ENCODE measurements at places on chromosomes 3 and 15.

GRCh38 chr15:90233387-90234095, at the start of gene CIB1:
Gene CIB1 (minus strand): TSS chr15:90233941. CDS start chr15:90233885, 56 bp downstream.
- peak; percentile 98 for DNase-seq

DNA sequence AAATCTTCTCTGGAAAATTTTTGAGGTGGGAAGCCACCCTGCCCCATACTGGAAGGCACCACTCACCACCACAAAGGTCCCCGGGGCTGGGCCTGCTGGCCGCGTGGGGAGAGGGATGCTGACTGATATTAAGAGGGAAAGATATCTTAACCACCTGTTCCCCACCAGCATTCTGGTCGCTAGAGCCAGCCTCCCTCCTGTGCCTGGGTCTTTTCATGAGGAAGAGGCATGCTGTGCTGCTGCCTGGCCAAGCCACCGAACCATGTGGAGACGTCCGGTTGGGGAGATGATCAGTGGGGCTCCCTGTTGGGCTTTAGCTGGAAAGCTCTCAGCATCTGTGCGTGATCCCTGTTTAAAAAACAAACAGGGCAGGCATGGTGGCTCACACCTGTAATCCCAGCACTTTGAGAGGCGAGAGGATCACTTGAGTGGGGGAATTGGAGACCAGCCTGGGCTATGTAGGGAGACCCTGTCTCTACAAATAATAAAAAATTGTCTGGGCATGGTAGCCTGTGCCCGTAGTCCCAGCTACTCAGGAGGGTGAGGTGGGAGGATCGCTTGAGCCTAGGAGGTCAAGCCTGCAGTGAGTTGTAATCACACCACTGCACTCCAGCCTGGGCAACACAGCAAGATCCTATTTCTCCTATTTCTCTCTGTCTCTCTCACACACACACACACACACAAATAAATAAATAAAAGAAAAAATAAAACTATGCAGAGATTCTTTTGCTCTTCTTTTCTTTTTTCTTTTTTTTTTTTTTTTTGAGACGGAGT, 1.0 kb downstream of the KLHL18 start:
- DNase-seq: no peak

DNA sequence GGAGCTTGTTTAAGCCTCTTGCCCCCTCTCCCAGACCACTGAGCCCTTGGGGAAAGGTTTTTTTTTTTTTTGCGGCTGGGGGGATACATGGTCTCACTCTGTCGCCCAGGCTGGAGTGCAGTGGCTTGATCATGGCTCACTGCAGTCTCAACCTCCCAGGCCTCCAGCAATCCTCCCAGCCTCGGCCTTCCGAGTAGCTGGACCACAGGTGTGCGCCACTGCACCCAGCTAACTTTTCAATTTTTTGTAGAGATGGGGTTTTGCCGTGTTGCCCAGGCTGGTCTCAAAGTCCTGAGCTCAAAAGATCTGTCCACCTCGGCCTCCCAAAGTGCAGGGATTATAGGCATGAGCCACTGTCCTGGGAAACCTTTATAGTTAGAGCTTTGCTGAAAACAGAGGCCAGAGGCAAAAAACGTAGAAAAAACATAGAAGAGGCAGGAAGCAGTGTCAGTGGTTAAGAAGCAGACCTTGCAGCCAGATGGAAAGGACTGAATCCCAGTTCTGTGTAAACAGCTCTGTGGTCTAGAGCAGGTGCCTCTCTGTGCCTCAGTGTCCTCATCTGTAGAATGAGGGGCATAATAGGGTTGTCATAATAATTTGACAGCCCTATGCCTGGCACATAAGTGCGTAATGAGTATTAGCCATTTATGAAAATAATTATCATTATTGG, 33.1 kb downstream of the CMTM7 start:
- no peak for DNase-seq

DNA sequence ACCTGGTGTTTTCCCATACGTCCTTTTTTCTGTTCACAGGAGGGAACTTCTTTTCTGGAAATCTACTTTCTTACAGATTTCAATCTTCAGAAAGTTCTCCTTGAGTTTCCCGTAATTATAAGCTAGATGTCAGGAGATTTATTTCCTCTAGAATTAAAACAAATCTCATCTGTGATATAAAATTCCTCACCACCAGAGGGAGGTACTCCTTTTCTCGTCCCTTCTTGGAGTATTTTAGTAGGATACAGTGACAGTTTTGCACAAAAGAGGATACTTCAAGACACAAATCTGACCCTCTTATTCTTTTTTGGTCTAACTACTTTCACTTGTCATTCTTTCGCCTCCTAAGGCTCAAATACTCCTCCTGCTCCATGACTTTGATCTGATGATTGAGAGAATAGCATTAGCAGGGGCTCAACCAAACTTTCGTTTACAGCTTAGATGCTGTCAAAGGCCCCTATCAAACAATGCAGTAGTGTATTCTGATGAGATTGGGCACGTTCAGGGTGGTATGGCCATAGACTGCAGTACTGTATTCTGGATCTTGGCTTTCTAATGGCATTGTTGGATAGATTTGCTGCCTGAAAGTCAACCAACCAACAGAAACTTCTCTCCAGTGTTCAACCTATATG, 38.0 kb downstream of the TMEM41A start:
- DNase-seq: no peak

DNA sequence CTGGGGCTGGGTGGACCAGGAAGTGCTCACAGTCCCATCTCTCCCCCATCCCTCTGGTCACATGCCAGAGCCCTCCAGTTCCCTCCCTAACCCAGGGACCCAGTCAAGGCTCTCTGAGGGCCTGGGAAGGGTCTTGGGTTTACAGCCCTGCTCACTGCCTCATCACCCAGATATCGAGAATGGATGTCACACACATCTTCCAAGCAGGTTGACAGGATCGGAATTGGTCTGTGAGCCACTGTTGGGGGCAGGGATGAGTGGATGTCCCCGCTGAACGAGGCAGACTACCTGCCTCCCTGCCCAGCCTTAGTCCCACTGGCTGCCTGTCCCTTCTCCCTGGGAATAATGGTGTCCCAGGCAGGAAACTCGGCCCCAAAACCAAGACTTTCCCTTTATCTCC, 20.0 kb upstream of the GOLGA6C start:
- DNase-seq: no peak

DNA sequence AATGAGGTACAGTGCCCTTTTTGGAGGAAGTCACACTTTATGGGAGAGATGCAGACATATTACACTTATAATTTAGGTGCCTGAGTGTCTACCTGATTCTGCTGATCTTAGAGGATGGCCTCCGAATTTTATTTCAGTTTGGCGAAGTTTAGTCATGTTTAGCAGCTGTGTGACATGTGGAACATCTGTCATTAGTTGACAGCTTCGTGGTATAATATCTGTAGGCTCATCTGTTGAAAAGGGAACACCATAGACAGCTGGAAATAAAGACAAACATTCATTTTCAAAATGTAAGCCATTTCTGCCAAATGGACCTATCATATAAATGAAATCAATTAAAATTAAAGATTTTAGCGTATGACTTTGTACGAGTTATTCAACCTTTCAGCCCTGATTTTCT, 165.4 kb downstream of the CFAP20DC start:
- no peak for DNase-seq

GRCh38 chr15:98405013-98405412, 243.3 kb upstream of the IGF1R start:
- no peak for DNase-seq

DNA sequence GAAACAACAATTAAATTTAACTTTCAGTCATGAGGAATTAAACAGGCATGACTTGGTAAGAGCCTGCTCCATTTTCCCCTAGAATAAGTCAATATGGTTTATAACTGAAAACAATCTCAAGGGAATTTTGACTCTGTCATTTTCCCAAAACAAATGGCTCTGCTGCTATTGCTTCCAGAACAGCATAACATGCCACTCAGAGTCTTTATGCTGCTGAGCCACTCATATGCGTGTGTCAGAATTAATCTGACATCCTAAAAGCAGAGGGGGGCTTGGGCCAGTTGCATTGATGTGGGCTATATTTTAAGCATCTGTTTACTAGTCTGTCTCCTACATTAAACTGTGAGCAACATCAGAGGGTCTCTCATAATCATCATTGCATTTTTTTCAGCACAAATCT, 111.1 kb upstream of the ABI3BP start:
- DNase-seq: no peak

DNA sequence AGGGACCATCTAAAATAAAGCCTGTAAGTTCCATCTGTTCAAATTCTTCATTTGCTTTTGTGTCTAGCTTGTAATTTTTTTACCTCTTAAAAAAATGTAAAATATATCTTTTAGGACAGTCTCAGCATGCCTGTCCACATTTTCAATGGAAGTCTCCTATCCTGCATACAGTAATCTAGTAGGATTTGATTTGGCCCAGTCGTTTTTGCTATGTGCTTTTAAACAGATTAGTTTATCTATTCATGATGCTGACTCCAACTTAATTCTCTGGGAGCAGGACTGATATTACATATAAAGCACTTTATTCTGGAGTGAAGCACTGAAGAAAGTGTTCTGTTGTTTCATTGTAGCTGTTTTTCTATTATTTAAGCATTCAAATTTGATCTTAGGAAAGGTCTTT, 38.9 kb upstream of the CFAP20DC start:
- no peak for DNase-seq

DNA sequence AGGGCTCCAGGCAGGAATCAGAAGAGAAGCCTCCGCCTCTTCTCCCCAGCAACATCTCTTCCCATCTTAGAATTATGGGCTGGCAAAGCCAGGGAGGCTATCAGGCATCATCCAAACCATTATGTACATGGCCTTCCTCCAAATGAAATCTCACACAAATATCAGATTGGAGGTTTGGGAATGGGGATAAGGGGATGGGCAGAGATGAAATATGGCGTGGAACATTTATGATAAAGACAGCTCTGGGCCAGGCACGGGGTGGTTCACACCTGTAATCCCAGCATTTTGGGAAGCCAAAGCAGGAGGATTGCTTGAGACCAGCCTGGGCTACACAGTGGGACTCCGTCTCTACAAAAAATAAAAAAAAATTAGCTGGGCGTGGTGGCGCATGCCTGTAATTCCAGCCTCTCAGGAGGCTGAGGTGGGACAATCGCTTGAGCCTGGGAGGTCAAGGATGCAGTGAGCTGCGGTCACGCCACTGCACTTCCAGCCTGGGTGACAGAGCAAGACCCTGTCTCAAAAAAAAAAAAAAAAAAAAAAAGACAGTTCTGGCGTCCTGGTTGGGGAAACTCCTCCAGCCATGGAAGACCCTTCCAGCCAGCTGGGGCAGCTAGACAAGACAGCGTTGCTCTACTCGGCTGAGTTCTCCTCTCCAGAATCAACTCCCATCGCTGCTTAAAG, 36.6 kb downstream of the CPN2 start:
- no peak for DNase-seq

- DNase-seq: no peak
Measured at GRCh38 chr3:190086191-190086590, 34.5 kb downstream of the P3H2 start.

- DNase-seq: no peak
Measured at GRCh38 chr15:53046153-53046790, 256.1 kb upstream of the ONECUT1 start.

DNA sequence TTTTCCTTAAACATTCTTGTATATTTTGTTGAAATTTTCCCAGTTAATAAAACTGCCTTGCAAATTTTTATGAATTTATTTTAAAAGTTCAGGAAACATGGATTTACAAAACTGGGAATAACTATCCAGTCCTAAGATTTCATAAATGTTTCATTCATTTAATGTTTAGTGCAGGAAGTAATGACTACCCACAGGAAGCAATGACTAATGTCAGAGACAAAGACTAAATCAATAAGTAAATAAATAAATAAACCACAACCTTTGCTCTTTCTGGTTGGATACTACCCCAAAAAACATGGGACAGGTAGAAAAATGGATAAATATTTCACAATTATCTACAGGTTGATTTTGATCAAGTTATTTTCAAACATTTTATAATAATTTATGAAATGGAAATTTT, 48.8 kb upstream of the TMCO5A start:
- no peak for DNase-seq

GRCh38 chr3:54969652-54970051, 41.8 kb upstream of the LRTM1 start:
- no peak for DNase-seq

DNA sequence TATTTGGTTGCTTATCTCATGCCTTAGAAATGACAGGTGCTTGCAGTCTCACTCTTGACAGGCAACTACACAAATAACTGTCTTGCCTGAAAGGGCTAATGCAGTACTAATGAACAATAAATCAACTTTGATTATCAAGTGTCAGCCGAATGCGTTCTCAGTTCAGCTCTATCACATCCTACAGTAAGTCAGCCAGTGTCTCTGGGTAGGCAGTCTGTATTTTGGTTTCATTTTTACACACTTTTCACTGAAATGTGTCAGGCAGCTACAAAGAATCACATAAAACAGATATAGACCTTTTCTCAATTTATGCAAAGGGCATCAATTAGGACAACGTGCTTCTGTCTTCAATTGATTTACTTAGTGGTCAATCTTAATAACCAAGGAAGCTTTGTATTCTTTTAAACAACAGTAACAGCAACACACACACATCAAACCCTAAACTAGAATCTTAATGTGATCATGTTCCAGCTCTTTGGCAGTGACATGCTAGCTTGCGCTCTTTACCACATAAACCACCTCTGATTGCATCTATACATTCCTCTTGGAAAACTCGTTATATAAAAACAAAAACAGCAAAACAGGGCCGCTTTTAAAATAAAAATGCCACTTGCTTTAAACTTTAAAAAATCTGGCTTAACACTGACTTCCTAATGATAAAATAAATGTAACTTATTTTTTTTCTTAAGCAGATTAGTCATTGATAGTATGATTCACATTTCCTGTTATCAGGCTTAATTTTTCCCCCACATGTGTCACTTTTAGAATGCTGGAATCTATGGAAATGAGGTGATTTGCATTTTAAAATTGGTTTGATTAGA, 520.4 kb downstream of the FOXP1 start:
- peak; percentile 25 for DNase-seq

GRCh38 chr3:135199137-135199536, 404.1 kb downstream of the EPHB1 start:
- no peak for DNase-seq

GRCh38 chr3:14511623-14512280, 28.4 kb downstream of the GRIP2 start:
- no peak for DNase-seq

GRCh38 chr3:141096981-141097380, 45.8 kb downstream of the SPSB4 start:
- no peak for DNase-seq

DNA sequence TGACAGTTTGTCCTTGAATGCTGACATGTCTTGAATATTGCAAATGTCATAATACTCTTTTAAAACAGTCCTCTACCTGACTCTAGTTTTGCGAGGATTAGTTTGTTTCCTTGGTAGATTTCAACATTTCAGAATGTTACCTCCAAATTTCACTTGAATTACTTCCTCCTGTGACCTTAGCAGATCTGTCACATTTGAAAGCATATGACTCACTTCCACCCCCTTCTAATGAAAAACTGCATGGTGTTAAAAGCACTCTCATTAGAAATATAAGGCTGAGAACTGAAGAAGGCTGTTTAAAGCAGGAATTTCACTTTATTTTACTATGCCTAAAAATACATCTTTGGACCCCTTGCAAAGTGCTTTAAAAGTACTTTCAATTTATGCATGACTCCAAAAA, 598.7 kb upstream of the TGFBR2 start:
- DNase-seq: no peak

DNA sequence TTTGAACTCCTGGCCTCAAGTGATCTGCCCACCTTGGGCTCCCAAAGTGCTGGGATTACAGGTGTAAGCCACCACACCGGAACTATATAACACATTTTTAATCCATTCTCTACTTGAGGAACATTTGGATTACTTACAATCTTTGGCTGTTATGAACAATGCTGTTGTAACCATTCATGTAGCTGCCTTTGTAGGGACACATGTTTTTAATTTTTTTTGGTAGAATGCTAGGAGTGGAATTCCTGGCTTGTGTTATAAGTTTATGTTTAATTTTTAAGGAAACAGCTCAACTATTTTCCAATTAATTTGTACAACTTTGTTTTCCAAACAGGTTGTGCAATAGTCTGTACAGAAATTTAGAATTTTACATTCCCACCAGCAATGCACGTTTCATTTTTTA, 51.7 kb downstream of the GPR149 start:
- DNase-seq: no peak

All from stimulated activated naive CD8-positive, alpha-beta T cell treated with anti-CD3 and anti-CD28 coated beads, Interleukin-15, amount 100 ng/mL, for 72 hours (primary cell).